ENCODE measurements at places on chromosomes 4 and X.

DNA sequence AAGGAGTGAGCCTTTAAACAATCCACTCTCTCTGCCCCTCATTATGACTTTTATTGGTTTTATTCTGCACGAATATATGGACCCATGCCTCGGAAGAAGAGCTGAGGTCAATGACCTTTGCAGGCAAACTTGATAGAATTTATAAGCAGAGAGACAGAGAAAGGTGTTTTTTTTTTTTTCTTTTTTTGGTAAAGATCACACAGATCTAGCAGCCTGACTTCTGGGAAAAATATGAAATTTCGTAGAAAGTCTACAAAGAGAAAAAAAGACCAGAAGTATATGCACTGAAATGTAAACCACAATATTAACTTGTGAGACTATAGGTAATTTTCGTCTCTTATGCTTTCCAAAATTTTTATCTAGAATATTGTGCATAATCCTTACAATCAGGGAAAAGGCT, 61.6 kb downstream of the LEF1 start:
- no peak for DNase-seq

GRCh38 chr4:124265701-124266100, 446.8 kb downstream of the ANKRD50 start:
- no peak for DNase-seq

GRCh38 chr4:159252491-159252890, 149.6 kb downstream of the RAPGEF2 start:
- no peak for DNase-seq

- no peak for DNase-seq
Observed at GRCh38 chr4:174244441-174244840, 39.0 kb downstream of the FBXO8 start.

- no peak for DNase-seq
Observed at GRCh38 chr4:54255881-54256280, 26.8 kb downstream of the PDGFRA start.

GRCh38 chrX:45876206-45876605, 669.0 kb downstream of the ZNF674 start:
- DNase-seq = no peak

GRCh38 chr4:175891851-175892250, 79.8 kb upstream of the GPM6A start:
- DNase-seq = no peak

DNA sequence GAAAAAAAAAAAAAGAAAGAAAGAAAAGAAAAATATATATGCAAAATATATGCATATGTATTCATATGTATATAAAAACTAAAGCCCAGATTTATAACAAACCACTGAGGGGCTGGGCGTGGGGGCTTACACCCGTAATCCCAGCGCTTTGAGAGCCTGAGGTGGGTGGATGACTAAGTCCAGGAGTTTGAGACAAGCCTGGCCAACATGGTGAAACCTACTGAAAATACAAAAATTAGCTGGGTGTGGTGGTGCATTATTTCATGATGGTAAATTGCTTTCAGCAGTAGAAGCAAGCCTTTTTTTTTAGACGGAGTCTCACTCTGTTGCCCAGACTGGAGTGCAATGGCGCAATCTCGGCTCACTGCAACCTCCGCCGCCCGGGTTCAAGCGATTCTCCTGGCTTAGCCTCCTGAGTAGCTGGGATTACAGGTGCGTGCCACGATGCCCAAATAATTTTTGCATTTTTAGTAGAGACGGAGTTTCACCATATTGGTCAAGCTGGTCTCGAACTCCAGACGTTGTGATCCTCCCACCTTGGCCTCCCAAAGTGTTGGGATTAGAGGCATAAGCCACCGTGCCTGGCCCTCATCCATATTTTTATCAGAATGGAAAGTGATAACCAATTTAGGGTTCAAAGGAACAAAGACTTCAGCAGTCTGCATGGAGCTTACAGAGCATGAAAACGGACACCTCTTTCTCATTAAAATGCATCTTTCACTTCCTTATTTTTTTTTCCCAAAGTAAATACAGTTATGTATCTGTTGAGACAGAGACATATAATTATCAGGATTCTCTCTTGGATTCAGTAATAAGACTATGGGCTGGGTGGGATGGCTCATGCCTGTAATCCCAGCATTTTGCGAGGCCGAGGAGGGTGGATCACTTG, 27.7 kb upstream of the MOB1B start:
- DNase-seq = no peak

GRCh38 chr4:185115827-185116232, 27.2 kb upstream of the SLC25A4 start:
- no peak for DNase-seq

DNA sequence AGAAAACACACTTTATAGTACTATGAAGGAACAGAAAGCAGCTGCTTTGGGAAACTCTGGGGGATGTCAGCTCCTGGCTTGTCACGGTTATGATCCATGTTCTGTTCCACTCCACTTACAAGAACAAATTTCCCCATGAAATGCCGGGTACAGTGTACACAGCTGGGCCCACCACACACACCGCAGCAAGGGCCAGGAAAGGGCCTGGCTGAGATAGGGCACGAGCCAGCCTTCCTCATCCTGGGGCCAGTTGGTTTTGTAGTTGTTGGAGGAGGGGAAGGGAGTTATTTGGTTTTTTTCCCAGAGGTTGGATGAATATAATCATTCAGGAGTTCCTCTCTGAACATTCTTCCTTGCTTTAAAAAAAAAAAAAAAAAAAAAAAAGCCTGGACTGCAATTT, 56.8 kb downstream of the SEPSECS start:
- DNase-seq = no peak

GRCh38 chr4:188428935-188429334, 289.7 kb downstream of the TRIML1 start:
- no peak for DNase-seq

- DNase-seq = no peak
Observed at GRCh38 chr4:41537292-41537890, 566 bp upstream of the LIMCH1 start.

DNA sequence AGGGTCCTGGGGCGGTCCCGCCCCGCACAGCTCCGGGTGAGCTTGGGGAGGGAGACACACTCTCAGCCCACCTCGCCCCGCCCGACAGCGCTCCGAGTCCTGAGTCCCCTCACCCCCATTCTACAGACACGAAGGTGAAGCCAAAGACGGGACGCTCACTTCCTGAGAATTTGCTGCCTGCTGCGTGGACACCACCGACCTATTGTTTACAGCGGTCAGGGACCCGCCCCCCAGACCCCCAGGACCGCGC, 796 bp upstream of the ZNF141 start:
- DNase-seq = no peak

GRCh38 chr4:183638436-183638835, 20.5 kb downstream of the RWDD4 start:
- no peak for DNase-seq

GRCh38 chr4:38919494-38919893, 51.9 kb downstream of the FAM114A1 start:
- no peak for DNase-seq

DNA sequence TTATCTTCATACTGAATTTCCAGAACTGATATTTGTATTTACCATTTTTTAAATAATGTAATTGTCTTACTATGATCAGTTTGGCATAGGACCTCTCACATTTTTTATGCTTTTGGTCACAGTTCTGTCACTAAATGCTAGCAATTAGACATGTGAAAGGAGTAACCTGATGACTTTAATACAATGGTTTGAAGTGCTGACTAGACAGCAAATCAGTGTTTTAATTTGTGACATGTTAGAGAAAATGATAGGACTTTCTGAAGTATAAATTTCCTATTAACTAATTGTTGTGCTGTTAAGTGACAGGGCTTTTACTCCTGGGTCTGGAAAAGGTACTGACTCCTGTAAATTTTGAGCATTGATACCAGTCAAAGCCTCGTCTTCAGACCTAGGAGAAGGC, 117.5 kb downstream of the ZNF330 start:
- DNase-seq = no peak

DNA sequence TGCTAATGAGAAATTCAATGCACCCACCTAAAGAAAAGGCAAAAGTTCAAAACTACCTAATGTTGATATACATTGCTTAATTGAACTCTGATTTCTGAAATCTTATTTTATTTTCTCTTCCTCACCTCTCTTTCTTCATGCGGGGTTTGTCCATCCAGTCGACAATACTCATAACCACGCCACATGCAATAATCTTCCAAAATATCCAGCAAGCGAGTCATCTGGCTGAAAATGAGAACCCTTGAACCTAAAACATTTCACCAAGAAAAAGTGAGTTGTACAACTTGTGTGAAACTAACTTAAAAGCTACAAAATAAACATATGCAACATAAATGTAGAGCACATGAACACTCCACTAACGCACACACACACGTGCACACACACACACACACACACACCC, 26.7 kb downstream of the SMARCA1 start:
- no peak for DNase-seq

DNA sequence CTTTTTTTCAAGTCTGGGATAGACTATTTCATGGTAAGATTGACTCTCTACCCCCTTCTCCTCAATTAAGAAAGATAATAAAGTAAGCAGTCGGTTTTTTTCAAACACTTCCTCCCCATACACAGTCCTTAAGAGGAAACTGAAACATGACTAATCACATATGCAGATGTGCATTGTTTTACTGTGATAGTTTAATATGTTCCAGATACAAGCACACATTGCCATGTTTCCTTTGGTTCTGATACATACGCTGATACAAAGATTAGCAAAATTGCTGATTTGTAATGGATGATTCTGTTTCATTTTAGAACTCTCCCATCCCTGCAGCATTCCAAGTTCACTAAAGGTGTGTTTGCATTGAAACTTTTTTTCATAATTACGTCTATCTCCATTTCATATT, 76.1 kb downstream of the FBXO8 start:
- no peak for DNase-seq

DNA sequence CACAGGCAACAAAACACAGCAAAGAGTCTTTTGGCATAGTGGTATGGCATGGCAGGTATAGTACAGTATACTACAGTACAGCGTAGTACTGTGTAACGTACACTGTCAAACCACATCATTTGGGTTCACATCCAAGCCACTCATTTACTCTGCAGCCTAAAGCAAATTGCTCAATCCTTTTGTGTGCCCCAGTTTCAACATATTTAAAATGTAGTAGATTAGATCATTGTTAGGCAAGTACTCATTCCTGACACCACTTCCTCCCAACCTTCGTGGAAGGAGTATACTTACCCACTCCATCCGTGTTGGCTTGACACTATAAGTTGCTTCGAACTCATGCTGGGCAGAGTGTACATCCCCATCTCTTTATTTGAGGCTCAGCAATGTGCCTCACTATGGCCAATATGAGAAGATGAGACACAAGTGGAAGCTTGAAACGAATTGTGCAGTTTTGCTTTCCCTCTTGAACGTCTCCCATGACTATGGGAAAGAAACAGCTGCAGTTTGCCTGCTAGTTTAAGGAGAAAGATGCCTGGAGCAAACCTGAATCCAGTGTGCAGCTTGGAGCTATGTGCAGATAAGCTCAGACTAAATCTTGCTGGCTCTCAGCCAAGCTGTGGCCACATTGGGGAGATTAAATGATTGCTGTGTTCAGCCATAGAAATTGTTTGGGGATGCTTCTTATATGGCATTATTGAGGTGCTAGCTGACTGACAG, 85.7 kb upstream of the TBL1X start:
- DNase-seq = no peak

All from stimulated activated CD8-positive, alpha-beta memory T cell treated with anti-CD3 and anti-CD28 coated beads, Interleukin-7, amount 100 ng/mL, for 1 hour (primary cell).